ENCODE measurements at places on chromosomes 7 and 10.

- no peak for DNase-seq
Observed at GRCh38 chr10:87072449-87072848, 22.2 kb downstream of the GLUD1 start.

DNA sequence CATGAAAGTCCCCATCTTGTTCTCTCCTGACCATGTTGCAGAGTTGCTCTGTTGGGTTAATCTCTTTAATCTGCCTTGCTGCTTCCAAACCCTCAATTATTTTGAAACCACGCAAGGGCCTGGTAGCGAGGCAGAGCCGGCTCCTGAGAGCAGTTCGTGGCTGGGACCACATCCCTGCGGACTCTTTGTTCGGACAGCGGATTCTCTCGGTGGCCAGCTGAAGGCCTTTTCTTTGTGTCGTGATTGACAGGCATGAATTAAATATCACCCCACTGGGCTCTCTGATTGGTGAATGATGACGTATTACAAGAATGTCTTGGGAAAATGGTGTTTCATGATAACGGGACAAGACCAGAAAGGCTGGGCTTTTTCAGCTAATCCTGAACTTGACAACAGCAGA is 66.9 kb upstream of the ARHGAP21 start:
- no peak for DNase-seq

GRCh38 chr7:130989101-130989795 is 255.2 kb upstream of the KLF14 start:
- no peak for DNase-seq

GRCh38 chr10:23173214-23174073 is 18.7 kb upstream of the PTF1A start:
- DNase-seq: no peak

DNA sequence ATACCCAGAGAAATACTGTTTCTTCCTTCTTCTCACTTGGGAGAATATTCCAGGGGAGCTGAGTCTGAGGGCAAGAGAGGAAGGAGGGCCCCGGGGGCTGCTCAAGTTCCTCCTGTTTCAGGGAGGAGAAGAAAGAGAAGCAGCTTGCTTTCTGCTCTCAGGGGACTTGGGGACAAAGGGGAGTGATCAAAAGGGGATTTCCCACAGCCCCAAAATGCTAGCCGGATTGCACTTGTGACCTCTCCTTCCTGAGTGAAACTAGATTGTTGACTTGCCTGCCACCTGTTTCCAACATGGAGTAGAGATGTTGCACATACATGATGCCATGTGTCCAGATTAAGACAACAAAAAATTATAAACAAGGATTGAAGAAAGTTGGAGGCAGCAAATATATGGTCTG is 28.7 kb upstream of the PDCD4 start:
- no peak for DNase-seq

- DNase-seq: no peak
Observed at GRCh38 chr7:43308913-43309705, 196.7 kb downstream of the HECW1 start.

DNA sequence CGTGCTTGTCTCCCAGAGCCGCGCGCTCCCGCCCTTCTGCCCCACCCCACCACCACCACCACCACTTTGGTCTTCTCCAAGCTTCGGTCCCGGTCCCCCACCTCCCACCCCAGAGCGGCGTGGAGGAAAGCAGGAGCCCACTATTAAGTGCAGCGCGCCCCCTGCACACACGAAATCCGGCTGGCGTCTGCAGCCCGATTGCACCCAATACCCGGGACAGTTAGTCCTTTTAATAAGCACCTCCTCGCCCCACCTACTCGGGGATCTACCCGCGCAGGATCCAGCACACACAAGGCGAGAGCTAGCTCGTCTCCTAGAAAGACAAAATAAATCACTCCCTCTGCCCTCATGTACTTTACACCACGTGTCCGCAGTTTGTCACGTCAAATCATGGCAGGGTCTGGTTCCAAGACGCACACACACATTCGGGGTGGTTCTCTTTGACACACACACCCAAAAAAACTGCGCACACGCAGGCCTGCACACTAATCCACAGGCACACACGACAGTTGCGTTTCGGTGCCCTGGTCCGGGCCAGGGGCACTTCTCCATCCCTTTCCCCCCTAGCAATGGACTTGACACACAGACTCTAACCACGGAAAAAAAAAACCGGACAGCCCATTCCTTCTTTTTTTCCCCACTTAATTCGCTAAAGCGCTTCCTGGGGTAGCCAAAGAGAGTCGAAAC is 1.6 kb downstream of the SFMBT2 start:
- peak; percentile 18 for DNase-seq

GRCh38 chr10:62374862-62375710 is 917 bp downstream of the ZNF365 start:
- peak; percentile 43 for DNase-seq

GRCh38 chr7:103658055-103659005 is 212.3 kb upstream of the SLC26A5 start:
- DNase-seq: no peak

GRCh38 chr7:38000272-38000671 is 79.8 kb downstream of the EPDR1 start:
- no peak for DNase-seq

DNA sequence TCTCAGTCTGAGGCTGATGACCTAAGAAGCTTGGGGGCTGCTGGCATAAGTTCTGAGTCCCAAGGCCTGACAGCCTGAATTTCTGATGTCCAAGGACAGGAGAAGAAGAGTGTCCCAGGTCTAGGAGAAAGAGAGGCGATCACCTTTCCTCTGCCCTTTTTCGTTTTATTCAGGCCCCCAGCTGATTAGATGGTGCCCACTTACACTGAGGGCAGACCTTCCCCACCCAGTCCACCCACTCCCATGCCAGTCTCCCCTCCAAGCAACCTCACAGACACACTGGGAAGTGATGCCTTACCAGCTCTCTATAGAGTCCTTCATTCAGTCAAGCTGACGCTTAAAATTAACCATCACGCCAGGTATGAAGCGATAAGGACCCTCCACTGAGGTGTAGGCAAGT is 19.3 kb upstream of the LOXL4 start:
- no peak for DNase-seq

DNA sequence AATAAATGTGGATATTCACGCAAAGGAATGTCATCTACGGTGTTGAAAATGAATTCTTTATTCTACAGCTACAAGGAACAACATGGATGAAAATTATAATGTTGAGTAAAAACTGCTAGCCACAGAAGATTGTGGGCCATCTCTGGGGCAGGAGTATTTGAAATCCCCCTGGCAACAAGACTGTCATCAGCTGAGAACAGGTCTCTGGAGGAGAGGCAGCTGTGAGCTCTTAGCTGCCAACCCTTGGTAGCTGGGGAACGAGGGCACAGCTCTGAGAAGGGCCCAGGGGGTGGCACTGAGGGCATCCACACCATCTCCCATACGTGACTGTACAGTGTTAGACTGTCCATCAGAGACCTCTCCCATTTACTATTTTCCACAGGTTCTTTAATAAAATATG is 340.1 kb upstream of the MGMT start:
- no peak for DNase-seq

GRCh38 chr10:116723428-116724281 is 18.7 kb downstream of the HSPA12A start:
- no peak for DNase-seq

DNA sequence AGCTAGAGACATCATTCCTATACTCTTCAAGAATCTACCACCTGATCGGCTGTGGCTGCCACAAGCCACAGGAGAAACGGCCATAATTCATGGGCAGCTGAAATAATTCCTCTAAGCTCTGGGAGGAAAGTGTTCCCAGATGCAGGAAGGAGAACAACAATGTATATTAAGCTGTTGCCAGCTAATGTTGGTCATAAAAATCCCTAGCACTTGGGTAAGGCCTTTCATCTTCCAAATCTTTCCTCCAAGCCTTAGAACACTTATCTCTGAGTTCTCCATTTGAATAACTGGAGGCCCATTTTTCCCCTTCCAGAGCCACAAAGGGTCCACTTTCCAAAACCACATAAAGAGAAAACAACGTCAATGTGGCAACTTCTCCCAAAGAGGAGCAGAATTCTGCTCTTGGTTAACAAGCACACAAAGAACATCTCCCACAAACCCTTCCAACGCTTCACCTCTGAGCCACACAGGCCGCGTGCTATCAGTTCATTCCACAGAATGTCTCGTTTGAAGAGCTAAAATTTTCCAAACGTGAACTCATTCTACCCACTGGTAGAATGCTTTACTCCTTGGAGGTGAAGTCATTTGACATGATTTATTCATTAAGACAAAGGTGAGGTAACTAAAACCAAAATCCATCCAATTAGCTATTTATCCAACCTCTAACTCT is 11.2 kb downstream of the KCNMA1 start:
- no peak for DNase-seq

DNA sequence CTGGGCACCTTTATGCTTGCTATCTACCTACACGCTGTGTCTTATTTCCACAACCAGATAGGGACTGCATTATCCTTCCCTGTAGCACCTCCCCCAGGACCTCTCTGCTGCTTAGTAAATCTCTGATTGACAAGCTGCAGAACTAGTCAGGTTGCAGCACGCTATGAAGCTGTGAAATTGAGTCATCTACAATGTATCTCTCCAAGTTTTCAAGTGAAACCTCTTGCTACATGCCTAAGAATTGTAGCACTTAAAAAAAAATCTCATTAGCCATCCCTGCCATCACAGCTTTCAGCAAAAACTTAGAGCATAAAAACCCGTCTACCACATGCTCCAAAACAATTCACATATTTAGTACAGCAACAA is 69.7 kb upstream of the FGFR2 start:
- DNase-seq: peak; percentile 75

DNA sequence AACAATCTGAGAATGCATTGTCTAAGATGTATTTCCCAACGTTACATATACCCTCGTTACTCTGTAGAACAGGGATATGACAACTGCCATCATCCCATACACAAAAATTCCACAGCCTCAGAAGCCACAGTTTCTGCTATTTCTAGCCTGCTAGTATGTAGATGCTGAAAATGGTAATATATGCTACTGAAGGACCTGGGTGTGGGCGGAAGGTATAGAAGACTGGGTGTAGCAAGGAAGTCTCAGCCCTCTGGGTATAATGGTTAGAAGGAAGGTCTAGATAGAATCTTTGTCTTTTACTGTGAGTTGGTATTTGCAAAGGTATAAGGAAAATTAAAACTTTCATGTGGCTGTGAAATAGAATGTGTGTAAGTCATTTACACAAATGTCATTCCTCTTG is 79.2 kb upstream of the HPS1 start:
- no peak for DNase-seq

DNA sequence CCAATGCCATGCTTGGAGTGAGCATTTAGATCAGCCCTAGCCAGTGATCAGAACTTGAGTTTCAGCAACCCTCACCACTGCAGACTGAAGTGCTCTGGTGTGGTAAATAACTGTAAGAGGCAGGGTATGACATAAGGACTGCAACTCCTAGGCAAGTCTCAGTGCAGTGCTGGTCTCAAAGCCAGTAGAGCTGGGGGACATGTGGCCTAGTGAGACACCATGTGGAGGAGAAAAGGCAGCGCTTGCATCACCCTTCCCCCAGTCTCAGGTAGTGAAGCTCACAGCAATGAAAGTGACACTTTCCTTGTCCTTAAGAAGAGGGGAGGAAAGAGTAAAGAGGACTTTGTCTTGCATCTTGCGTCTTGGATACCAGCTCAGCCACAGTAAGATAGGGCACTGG is 386.8 kb upstream of the POT1 start:
- peak; percentile 2 for DNase-seq

- no peak for DNase-seq
Observed at GRCh38 chr7:129523924-129524323, 21.6 kb downstream of the SMKR1 start.

GRCh38 chr10:104084482-104085142 is 1.1 kb downstream of the COL17A1 start:
- DNase-seq: no peak

DNA sequence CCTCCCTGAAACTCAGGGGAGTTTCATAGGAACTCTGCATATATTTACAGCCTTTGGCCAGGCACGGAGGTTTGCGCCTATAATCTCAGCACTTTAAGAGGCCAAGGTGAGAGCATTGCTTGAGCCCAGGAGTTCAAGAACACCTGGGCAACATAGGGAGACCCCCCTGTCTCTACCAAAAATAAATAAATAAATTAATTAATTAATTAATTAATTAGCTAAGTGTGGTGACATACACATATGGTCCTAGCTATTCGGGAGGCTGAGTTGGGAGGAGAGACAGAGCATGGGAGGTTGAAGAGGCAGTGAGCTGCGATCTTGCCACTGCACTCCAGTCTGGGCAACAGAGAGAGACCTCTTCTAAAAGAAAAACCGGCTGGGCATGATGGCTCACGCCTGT is 9.4 kb upstream of the LEP start:
- no peak for DNase-seq

- peak; percentile 14 for DNase-seq
Observed at GRCh38 chr10:92799568-92799967, 48.8 kb upstream of the EXOC6 start.

DNA sequence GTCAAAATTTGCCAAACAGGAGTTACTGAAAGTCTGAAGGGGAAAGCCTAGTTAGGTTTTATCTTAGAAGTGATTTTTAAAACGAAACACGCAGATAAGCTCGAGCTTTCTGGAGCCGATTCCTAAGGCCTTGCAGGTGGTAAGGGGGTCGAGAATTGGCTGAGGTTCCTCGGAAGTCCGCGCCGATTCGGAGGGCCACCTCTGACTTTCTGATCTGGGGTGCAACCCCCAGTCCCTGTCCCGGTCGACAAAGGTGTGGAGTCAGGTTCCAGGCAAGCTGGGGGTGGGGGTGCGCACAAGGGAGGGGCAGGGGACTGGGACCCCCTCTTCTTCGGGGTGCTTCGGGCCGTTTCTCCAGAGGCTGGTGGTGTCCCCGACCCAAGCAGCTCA is 701 bp upstream of the CUL1 start:
- peak; percentile 19 for DNase-seq

GRCh38 chr7:54813398-54813797 is 54.4 kb upstream of the SEC61G start:
- no peak for DNase-seq

- DNase-seq: no peak
Observed at GRCh38 chr10:51630640-51631005, 68.8 kb downstream of the CSTF2T start.

DNA sequence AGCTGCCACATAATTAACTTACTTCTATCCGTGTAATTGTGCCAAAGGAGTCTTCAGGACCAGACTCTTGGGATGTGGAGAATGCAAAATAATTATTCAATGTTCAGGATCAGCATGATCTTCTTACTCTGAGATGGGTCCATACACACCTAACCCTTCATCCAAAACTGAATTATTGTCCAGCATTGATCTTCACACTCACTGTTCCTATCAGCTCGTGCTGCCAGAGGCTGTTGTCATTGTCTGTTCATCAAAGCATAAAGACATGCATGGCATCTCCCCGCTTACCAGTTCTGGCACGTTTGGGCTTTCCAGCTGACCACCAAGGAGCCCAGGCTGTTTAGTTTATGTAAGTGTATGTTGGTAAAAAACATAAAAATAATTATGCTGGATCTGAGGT is 1090.7 kb downstream of the DNAJB9 start:
- DNase-seq: no peak

DNA sequence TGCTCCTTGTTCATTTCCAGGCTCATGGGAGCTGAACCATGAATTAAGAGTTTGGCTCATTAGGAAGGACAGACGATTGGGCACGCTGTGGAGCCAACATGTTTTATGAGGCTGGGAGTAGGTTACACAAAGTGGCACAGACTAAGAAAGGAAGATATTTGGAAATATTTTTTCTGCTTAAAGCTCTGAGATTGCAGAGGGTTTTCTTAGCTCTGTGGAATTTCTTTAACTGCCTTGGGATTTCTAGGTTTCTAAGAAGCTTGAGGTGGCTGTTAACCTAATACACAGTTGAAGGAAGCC is 344.6 kb downstream of the RNLS start:
- DNase-seq: no peak

Measured in fibroblast of lung (primary cell).